ENCODE measurements at places on chromosomes 11 and 22.

GRCh38 chr11:44976576-44976975 is 25.9 kb upstream of the TP53I11 start:
- DNase-seq: no peak

DNA sequence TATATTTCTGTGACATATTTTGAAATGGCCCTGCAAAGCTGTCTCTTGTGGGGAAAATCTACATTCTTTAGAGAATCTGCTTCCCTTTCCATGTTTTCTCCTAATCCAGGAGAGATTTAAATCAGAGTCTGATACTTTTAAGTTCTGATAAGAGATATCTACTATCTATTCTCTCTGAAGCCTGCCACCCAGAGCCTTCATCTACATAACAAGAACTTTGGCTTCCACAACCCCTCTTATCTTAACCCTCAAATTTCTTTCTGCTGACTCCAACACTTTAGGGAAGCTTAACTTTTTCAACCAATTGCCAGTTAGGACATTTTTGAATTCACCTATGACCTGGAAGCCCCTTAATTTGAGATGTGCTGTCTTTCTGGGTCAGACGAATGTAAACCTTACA is 965.2 kb downstream of the TBC1D22A start:
- no peak for DNase-seq

GRCh38 chr11:44972746-44973435 is 22.2 kb upstream of the TP53I11 start:
- DNase-seq: no peak

GRCh38 chr22:25824828-25825423 is 82.9 kb downstream of the MYO18B start:
- DNase-seq: no peak

- DNase-seq: no peak
These were observed 227.4 kb upstream of the FAT3 start for GRCh38 chr11:91997226-91997625.

GRCh38 chr11:79503028-79503427 is 62.2 kb upstream of the TENM4 start:
- no peak for DNase-seq

- peak; percentile 33 for DNase-seq
These were observed 5.6 kb downstream of the DDB2 start for GRCh38 chr11:47220401-47220821.

DNA sequence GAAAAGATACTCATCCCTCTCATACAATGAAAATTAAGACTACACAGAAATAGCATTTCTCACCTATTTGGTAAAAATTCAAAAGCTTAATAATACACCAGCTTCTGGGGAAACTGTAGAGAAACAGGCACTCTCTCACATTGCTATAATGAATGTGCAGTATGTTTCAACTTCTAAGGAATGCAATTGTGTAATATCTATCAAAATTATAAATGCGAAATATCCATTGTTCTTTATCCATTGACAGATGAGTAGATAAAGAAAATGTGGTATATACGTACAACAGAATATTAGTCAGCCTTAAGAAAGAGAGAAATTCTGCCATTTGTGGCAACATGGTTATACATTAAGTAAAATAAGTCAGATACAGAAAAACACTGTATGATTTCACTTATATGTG is 101.4 kb upstream of the OR9G4 start:
- no peak for DNase-seq

DNA sequence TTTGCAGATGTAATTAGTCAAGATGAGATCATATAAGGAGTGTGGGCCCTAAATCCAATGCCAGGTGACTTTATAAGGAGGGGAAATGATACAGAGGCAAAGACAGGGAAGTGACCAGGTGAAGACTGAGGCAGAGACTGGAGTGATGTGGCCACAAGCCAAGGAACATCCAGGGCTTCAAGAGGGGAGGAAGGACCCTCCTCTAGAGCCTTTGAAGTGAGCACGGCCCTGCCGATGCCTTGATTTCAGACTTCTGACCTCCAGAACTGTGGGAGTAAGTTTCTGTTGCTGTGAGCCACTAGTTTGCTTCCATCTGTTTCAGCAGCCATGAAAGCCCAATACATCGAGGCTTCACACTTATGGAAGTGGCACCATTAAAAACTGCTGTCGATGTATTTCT is 78.7 kb downstream of the SHANK2 start:
- DNase-seq: no peak

- DNase-seq: peak; percentile 83
These were observed 26.7 kb downstream of the CD44 start for GRCh38 chr11:35165423-35166368.

DNA sequence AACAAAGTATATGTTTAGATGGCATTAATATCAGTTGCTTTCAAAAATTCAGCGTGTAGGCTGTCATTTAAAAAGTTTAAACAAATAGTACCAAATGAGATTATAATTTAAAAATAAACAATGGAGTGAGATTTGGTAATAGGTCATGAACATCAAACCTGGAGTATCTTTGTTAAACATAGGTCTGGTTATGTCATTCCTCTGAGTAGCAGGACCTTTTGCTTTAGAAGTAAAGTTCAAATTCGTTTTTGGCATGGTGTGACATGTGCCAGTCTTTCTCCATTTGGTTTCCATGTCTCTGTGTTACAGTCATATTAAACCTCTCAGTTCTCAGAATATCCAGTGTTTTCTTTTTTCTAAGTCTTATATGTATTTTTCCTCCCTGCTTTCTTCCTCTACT is 242.4 kb downstream of the TMEM135 start:
- no peak for DNase-seq

DNA sequence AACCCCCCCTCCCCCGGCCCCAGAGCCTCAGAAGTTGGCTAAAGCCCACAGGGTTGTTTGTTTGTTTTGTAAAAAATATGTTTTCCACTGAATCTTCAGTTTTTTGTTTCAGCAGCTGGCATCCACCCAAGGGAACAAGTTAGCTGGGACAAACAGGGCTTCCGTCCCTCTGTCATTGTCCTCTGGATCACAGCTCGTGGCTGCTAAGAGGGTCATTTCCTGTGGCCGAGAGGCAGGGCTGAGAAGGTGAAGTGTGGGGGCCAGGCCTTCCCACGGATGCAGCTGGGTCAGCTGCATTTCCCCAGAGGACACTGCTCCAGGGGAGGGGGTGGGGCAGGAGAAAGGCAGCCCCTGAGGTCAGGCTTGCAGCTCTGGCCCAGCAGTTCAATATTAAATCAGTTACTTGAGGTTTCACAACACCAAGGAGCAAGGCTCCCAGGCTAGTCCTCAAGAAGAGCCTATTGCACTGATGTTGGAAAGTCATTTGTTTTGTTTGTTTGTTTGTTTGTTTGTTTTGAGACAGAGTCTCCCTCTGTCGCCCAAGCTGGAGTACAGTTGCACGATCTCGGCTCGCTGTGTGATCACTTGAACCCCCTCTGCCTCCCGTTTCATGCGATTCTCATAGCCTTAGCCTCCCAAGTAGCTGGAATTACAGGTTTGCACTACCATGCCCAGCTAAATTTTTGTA is 34.4 kb upstream of the SMTN start:
- no peak for DNase-seq

GRCh38 chr22:20315337-20316216 is 4.3 kb downstream of the DGCR6L start:
- no peak for DNase-seq

DNA sequence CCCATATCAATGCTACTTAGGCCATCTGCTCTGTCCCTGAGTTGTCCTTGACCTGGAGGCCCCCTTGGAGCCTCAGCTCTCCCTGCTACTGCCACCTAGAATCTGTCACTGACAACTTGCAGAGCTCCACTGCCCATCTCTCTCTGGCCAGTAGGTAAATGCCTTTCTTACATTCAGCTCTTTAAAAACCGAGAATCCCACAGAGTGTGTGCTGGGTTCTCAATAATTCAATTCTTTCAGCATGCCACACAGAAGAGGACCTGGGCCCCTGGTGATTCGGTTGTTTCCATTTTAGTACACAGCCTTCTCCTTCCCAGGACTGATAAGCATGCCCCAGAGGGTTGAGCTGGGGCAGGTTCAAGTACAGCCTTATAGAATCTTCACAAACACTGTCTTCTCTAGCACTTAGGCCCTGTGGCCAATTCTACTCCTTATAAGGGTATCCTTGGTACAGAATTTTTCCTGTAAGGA is 22.0 kb upstream of the IPO7 start:
- DNase-seq: no peak

DNA sequence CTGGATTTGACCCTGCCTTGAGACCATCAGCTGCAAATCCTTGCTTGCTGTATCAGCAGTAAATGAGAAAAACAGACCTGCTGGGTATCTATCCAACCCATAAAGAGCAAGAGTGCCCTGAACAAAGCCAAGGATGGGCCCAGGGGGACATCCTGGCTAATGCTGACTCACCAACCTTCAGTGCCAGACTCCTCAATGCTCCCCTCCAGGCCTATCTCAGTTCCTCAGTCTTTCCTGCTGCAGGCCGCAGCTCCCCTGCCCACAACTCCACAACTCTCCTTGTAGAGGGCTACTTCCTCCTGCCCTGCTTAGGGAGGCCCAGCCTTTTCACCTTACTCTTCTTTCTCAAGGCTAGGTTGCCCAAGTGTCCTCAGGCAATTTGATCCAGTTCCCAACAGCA is 2.6 kb downstream of the LAMTOR1 start:
- DNase-seq: no peak

DNA sequence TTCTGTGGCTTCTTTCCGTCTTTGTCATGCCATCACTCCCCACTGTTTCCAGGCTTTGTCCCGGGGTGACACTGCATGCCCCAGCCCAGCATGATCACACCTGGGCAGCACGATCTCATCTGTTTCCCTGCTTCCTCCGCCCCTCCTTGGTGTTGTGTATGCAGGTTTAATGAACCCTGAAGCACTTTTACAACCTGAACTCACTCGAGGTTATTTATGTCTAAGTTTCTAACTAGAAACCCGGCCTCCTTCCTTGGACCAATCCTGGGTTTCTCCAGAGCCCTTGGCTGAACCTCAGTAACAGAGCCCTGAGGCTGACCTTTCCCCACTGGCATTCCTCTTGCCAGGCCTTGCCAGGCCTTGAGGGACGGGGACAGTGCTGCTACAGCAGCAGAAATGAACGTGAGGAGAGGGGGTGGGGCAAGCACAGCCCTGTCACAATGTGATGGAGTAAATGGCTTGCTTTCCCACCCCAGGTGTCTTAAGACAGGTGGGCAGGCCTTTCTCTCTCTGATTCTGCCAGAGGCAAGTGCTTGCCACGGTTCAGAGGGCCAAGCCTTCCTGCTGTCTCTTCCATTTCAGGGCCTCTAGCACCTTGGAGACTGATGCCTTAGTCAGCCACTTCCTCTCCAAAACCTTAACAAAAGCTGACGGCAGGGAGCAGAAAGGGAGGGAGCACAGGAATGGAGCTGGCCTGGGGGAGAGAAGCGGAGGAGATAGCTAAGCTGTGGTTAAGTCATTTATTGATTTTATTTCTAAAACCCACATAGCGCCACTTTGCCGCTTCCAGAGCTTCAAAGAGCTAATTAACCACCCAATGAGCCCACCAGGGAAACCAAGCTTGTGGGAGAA is 3.1 kb upstream of the PYGM start:
- DNase-seq: peak; percentile 71

- no peak for DNase-seq
These were observed 47.5 kb downstream of the IGLL5 start for GRCh38 chr22:22935056-22935545.

DNA sequence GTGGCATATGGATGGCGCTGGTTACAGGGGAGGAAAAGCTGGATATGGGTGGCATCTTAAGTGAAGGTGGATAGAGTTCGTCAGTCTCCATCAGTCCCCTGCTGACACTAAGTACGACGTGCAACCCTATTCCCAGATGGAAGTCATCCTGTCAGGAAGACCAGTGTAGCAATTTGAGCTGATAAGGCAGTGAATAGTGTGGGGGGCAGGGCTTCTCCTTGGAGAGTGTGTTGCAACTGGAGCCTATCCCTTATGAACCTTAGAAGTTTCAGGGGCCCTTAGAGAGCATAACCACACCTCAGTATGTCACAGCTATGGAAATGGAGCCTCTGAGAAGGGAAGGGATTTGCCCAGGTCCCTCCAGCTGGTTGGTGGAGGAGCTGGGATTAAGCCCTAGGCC is 36.1 kb upstream of the ANKK1 start:
- no peak for DNase-seq

GRCh38 chr11:933936-934335 is 8.3 kb downstream of the AP2A2 start:
- no peak for DNase-seq

DNA sequence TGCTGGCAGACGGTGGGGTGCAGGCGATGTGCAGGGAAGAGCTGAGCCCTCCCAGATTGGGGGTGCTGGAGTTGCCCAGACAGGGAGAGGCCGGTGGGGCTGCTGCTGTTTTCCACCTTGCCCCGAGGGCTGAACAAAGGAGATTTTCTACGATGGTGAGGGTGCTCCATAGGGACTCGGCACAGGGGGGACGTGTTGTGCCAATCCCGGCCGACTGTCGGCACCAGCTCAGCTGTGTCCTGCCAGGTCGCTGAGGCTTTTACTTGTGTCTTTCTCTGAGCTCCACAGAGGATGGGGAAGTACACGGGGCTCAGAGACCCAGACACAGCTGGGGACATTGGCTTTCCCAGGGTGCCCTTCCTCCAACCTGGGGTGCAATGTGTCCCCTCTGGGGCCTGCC is 816.8 kb downstream of the BRD1 start:
- DNase-seq: no peak

DNA sequence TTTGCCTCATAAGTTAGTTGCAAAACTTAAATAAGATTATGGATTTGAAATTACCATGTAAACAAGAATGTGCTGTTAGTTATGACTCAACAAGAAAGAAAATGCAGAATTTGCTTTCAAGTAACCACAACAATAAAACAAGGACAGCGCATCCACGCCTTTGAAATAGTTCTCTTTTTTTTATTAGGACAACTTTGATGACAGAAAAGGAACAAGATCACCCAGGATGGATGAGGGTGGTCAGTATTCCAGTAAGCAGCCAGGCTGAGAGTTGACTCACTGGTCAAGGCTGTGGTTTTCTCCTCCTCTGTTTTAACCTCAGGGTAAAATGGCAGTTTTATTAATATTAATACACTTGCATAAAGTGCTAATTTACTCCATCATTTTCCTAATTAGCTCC is 544.4 kb downstream of the OPCML start:
- DNase-seq: no peak

- DNase-seq: no peak
These were observed at the start of gene SRSF8 for GRCh38 chr11:95066716-95067038. Gene SRSF8, plus strand, starts transcription at chr11:95066919. Its CDS starts 308 bp downstream, at chr11:95067227.

DNA sequence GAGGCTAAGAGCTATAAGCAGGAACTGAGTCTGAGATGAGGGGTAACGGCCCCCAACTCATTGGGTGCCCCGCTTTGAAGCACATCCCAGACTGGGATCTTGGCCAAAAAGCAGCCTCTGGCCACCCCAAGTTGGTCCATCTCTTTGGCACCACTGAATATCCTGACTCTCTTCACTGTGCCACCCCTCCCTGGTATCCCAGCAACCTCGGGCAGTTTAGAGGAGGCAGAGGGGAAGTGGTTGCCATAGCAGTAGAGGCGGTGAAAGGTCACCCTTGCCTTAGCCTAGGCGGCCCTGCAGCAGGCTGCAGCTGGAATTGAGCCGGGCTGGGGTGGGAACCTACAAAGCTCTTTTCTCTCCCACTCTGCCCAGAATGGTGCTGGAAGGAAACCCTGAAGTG is 1.1 kb downstream of the PELI3 start:
- peak; percentile 13 for DNase-seq

Data from RCC 7860 (cell line).